ENCODE measurements at places on chromosomes 13 and 19.

DNA sequence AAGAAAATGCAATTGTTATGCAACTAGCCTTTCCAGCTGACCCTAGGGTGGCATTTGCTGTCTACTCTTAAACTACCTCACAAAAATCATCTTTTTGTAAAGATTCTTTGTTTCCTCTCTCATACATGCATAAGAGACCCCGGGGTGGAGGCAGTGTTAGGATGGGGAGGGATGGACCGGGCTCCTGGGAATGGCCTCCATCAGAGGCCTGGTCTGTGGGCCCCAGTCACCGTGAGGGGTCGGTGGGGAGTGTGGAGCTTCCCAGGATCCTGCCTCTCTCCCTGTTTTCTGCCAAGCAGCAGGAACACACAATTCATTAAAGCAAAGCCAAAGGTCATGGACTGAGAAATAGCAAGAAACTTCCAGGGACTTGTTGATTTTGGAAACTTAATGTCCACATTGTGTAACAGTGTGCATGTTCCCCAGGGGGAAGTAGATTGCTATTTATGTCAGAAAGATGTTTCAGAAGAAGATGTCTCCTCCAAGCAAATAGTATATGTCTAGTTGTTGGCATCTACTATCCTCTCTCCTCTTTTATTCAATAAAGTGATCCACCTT lies 241.4 kb downstream of the ENOX1 start:
- DNase-seq = no peak

DNA sequence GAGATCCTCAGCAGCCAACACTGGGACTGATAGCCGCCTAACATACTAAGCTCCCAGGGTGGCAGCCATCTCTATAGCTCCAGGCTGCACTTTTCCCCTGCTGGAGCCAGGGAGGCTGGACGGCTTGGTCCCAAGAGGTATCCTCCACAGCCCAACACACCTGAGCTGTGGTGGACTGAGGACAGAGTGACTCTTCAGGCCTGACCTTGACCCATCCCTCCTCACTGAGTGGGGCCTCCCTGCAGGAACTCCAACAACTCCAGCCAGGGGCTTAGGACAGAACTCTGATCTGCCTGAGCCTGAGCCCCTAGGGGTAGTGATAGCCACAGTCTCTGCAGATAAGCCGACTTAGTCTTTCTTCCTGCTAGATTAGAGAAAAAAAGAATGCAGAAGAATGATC lies 958.1 kb upstream of the PRR20A start:
- no peak for DNase-seq

GRCh38 chr19:49398931-49399330 lies 10.9 kb downstream of the KASH5 start:
- no peak for DNase-seq

GRCh38 chr13:45592758-45593157 lies 22.8 kb downstream of the ERICH6B start:
- DNase-seq = no peak

DNA sequence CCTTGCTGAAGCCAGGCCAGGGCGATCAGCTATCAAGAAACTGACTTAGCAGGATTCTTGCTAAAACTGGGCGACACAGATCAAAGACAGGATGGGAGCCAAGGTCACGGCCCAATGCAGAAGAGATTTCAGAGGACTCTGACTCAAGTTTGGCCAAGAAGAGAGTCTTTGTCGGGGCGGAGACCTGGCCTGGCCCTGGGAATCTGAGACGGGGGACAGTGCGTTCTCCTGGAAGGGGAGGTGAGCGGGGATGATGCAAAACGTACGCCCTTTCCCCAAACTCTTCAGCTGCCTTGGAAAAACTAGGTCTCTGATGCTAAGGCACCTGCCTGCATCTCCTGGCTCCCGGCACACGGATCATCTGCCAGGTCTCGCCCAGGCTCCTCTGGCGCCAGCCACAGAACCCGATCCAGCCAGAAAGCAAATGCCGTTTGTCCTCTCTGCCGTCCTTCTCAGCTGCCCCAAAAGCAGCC lies 9.8 kb downstream of the MVB12A start:
- no peak for DNase-seq

DNA sequence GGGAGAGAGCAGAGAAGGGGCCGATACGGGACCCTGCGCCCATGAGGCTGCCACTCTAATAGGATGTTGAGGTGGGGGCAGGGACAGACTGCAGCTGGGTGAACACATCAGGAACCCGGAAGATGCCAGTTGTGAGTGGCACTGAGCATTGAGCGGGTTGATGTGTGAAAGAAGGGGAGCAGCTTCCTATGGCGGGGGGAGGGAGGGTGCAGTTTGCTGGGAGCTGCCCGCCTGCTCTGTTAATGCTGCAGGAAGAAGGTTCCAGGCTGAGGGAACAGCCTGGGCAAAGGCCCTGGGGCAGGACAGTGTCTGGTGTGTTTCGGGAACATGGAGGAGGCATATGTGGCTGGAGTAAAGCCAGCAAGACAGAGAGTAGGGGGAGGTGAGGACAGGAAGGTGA lies 29.8 kb downstream of the DNM2 start:
- DNase-seq = no peak

- DNase-seq = no peak
Measured at GRCh38 chr13:58619396-58620113, 988.0 kb downstream of the PCDH17 start.

GRCh38 chr13:27678306-27679040 lies 56.8 kb downstream of the POLR1D start:
- no peak for DNase-seq

GRCh38 chr13:59250336-59251189 lies 913.2 kb downstream of the DIAPH3 start:
- no peak for DNase-seq

DNA sequence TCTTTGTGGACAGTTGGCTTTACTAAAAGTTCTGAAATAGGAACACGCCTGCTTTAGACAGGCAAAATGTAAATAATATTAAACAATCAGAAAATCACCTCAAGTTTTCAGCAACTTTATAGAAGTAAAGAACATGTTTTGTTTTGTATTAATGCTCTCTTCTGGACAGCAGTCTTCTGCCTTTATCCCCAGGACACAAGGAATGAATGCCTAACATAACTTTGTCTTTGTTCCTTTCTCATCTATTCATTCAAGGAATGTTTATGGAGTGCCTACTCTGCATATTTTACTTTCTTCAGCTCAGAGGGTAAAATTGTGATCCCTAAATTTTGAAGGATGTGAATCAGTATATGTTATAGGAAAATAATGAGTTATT lies 325.4 kb downstream of the FOXO1 start:
- DNase-seq = no peak

GRCh38 chr13:30413842-30414241 lies 8.5 kb upstream of the UBE2L5 start:
- no peak for DNase-seq

- DNase-seq = no peak
Measured at GRCh38 chr13:25345576-25345975, 26.2 kb upstream of the ATP8A2 start.

- peak; percentile 90 for DNase-seq
Measured at GRCh38 chr19:42132030-42132628, at the start of gene POU2F2. Gene POU2F2, minus strand, starts transcription at chr19:42132446. Its CDS starts 35 bp downstream, at chr19:42132411.

DNA sequence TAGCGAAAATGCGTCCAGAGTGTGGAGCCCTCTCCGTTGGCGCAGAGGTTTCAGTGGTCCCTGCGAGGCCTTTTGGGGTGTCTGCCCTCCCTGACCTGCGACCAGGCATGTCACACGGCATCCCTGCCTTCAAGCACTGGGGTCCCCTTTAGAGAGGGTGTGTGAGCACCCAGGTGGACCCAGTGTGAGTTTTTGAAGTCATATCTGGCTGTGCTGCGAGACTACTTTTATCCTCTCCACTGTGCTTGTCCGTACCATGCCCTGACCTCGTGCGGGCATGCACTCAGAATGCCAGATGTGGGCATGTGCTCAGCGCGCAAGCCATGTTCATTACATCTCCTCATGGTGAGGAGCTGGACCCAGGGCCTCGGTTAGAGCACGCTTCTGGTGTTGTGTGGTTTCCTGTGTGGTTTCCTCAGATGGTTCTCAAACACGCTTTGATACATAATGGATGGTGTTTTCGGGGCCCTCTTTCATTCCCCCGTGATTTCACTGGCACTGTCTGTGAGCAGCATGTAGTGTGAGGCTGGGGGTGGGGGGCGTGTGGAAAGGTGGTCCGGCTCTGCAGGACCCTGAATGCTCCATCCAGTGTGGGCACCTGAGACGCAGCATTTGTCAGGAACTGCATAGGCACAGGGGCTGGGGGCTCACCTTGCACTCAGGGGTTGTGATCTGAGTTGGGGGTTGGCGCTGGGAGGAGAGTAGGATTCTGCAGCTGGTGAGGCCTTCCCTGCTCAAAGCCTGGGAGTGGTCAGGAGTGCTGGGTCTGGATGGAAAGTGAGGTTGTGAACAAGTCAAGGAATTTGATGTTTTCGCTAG lies 2.3 kb downstream of the TFDP1 start:
- DNase-seq = no peak

DNA sequence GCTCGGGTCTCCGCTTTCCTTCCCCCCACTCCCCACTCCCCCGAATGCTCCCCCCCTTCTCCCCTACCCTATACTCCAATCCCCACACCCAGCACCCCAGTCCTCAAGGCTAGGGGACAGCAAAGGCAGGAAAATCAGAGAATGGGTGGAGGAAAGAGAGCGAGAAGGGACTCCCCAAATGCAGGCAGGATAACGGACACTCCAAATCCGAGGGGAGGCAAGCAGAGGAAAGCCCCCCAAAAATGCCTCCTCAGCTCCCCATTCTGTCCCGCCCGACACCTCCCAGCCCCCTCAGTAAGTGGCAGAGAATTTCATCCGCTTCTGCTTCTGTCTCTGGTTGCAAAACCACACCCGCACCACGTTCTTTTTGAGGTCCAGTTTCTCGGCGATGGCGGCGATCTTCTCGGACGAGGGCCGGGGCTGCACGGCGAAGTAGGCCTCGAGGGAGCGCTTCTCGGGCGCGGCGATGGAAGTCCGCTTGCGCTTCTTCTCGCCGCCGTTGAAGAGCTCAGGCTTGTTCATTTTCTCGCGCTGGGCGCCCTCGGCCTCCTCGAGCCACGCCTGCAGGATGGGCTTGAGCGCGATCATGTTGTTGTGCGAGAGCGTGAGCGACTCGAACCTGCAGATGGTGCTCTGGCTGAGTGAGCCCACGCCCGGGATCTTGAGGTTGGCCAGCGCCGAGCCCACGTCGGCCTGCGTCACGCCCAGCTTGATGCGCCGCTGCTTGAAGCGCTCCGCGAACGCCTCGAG lies 2.1 kb downstream of the POU4F1 start:
- DNase-seq = no peak

DNA sequence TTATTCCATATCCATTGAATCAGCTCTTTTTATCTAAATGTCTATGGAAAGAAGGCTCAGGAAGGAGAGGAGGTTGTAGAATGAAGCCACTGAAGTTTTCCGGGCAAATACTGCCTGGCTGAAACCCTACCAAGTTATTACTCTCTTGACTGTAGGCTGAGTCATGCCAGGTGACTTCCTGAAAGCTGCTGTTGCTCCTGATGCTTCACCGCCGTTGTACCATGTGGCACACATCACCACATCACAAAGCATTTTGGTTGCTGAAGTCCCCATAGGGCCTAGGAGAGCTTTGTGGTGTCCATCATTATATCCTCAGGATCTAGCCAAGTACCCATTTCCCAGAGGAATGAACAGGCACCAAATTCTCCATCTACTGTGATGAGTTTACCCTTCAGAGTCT lies 11.1 kb upstream of the TDRD12 start:
- DNase-seq = peak; percentile 25

DNA sequence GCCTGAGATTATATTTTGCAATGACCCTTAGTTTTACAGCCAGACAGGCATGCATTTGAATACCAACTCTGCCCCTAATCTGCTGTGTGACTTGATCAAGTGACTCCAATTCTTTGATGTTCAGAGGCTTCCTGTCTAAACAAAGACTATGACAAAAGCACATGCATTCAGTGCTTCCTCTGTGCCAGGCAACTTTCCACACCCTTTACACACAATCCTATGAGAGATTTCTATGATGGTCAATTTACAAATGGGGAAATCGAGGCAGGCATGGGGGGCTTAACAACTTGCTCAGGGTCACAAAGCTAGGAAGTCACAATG lies 3.7 kb upstream of the LYPD3 start:
- DNase-seq = no peak

All from activated naive CD4-positive, alpha-beta T cell treated with Interleukin-2 at 50 U/mL for 16 hours (primary cell).